ENCODE measurements at places on chromosomes 5 and 9.

DNA sequence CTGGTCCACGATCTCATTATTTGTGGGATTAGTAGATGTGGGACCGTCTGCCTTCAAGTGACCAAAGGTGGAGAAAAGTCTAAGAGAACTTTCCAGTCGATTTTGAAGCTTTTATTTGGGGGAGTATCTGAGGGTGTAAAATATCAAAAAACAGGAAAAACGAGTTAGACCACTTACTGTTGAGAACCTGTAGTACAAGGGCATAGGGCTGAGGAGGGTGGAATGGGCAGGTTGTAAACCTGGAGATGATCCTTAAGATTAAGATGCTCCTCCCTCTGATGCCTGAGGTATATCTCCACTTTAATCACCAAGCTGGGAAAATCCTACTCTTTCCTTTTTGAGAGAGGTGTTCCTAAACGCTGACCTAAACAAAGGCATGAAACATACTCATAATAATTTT is 32.0 kb upstream of the GTF2H2C start:
- DNase-seq: peak; percentile 49

DNA sequence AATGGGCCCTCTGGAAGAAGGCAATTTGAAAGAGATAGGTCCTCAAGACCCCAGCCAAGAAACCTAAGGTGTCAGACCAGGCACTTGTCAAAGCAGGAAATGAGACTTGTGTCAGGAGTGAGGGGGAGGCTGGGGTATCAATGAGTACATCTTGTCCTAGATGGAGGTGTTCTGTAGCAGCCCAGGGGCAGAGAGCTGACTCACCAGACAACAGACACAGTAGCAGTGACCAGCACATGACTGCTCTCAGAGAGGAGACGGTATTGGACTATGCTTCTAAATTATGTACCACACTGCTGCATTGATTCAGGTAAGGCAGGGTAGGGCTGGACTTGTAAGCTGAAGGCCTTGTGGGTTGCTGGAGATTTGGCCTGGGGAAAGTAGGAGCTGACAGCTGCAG is 551.2 kb upstream of the KLF4 start:
- DNase-seq: peak; percentile 8

DNA sequence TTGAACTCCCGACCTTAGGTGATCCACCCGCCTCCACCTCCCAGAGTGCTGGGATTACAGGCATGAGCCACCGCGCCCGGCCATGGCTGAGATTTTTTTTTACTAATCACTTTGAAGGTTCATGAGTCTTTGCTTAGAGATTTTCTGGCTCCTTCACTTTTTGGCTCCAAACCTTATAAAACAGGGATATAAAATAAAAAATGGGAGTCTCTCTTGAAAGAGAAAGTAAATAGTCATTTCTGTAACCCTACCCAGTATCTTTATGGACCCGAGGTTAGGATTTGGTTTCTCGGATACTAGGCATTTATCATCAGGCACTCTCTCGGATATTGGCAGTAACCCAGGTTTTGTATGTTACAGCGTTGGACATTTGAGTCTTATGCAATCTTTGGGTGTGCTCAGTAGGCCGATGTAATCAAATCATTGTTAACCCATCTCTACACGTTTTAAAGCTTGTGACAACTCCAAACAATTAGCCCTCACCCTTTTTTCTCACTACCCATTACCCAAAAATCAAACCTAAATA is 25.3 kb downstream of the STXBP1 start:
- DNase-seq: peak; percentile 84

- DNase-seq: peak; percentile 31
These were observed 57.9 kb downstream of the TGFBR1 start for GRCh38 chr9:99162759-99163364.

GRCh38 chr5:88377705-88378656 is 109.3 kb upstream of the TMEM161B start:
- DNase-seq: peak; percentile 94

DNA sequence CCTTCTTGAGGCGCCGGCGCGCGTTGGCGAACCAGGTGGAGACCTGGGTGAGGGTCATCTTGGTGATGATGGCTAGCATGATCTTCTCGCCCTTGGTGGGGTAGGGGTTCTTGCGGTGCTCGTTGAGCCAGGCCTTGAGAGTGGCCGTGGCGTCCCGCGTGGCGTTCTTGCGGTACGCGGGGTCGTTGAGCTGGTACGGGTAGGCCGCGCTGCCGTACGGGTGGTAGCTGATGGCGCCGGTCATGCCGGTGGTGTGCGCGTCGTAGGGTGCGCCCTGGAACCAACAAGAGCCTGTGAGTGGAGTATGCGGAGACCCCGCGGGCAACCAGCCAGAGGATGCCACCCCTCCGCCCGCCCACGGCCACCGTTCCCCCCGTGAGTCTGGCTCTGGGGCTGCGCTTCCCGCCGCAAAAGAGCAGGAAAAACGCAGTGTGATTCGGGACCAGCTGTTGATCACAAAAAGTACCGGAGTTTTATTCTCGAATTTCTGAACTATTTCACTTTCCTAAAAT is 1.9 kb downstream of the IRX2 start:
- no peak for DNase-seq

- DNase-seq: no peak
These were observed 130.3 kb downstream of the ENTREP1 start for GRCh38 chr9:69455311-69455710.

GRCh38 chr5:15936505-15937245 is 242.9 kb downstream of the MARCHF11 start:
- DNase-seq: no peak

DNA sequence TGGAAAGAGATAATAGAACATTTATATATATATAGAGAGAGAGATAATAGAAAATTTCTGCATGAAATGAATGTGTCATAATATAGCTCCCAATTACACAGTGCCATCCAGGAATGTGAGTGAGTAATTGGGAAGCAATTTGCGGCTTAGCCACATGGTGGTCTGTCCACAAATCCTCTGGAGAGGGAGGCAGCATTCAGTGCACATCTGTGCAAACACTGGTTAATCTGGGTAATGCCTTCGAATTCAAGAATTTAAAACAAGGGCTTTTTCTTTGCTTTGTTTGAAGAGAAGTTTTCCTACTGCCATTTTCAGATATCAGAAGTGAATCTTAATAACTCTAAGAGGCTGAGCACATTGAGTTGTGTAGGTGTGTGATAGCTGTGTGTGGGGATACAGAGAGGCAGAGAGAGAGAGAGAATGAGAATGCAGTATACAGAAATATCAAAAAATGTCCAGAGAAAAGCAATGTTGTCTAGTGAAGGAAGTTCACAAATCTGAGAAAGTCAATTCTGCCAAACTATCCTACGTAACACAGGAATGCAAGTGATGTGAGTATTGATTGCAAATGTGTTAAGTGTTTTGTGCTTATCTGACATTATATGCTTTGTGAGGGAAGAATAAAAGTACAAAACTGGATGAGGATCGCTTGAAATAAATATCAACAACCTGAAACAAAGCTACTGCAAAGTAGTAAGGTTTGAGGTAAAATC is 134.6 kb downstream of the EDIL3 start:
- DNase-seq: no peak

DNA sequence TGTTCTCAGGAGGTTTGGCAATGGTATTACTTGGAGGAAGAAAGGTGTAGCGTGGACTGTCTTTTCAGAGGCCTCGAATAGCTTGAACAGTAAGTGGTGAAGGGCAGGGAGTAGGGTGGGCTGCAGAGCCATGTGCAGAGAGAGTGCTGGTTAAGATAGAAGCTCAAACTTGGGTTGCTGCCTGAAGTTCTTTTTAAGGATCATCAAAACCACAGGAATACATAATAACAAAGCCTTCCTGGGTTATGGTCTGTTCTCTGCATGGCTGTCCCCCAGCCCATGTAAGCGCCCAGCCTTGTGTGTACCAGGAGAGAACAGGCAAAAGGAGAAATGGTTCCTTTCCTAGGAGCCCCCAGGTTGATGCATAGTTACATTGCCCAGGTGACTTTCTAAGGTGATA is 43.9 kb downstream of the RCL1 start:
- DNase-seq: no peak

DNA sequence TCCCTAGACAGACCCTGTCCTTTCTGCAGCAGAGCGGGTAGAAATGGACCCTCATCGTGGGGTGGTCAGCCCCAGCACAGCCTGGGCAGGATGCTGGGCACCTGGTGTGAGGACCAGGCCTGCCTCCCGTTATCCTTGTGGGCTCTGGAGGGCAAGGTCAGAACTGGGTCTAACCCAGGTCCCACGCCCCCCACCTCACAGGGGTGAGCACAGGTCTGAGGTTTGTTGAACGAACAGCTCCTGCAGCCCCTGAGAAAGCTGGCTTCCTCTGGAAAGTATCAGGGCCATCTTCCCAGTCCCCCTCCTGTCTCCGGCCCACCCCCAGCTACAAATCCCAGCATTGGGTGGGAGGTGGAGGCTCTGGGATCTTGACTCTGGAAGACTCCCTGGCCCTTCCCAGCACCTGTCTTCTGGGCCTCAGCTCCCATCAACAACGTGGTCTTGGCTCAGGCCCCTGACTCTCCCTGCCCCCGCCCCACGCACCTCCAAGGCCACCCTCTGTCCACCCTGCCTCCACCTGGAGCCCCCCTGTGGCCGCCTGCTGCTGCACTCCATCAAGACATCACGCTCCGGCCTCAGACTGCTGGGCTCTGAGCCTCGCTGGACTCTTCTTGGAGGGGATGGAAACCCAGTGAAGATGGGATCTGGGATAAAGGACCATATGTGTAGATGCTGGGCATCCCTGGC is 30.1 kb upstream of the CNOT6 start:
- DNase-seq: no peak

GRCh38 chr5:147575598-147575997 is 65.7 kb upstream of the DPYSL3 start:
- no peak for DNase-seq

GRCh38 chr9:127077644-127077946 is 44.8 kb downstream of the ANGPTL2 start:
- no peak for DNase-seq

DNA sequence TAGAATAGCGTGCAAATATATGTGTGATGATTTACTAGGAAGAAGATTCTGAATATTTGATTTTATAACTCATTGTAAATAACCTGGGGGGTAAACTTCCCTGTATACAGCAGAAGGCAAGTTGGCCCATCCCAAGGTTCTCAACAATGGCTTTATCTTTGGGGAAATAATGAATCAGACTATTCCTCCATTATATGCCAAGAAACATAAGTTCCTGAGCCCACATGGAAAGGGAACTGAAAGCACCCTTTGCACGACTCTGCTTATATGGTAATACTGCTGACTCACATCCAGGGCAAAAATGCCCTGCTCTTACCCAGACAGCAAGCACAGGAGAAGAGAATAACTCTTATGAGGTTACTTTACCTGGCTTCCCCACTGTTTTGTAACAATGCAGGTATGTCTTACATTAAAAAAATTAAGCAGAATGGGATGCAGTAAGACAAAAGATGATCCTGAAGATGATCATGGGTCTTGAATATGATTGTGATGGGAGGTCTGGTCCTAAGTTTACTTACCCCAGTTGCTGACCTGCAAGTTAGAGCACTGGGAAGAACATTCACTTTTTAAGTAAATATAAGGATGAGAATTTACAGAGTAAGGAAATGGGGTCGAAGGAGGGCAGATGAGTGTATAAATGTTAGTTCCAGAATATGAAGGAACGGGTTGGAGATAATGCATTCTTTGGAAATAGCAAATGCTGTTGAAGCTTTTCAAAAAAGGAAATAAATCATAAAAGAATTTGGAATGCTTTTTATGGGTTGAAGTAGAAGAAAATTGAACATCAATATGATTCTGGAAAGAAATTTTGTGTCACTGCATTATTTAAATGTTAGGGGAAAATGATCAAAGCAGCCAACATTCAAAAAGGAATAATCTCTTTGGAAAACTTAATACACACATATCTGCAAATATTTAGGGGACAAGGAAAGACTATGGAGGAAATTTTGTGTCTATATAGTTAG is 428.4 kb upstream of the MPDZ start:
- no peak for DNase-seq

GRCh38 chr9:33264003-33264472 is 470 bp downstream of the BAG1 start:
- no peak for DNase-seq

DNA sequence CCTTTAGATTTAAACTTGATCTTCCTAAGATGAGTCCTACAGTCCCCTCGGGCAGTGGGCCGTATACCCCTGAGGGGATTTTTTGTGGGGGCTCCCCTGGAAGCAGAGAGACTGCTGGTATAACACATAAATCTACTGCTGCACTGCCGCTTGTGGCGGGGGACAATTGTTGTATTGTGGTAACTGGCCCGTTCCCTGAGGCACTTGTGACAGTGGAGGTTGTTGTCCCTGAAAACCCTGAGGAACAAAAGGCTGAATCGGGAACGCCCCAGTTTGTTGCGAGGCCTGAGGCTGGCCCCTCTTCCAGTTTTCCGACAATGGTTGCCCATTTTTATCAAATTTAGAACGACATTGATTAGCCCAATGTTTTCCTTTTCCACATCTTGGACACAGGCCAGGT is 4.7 kb upstream of the TMEM141 start:
- DNase-seq: no peak

DNA sequence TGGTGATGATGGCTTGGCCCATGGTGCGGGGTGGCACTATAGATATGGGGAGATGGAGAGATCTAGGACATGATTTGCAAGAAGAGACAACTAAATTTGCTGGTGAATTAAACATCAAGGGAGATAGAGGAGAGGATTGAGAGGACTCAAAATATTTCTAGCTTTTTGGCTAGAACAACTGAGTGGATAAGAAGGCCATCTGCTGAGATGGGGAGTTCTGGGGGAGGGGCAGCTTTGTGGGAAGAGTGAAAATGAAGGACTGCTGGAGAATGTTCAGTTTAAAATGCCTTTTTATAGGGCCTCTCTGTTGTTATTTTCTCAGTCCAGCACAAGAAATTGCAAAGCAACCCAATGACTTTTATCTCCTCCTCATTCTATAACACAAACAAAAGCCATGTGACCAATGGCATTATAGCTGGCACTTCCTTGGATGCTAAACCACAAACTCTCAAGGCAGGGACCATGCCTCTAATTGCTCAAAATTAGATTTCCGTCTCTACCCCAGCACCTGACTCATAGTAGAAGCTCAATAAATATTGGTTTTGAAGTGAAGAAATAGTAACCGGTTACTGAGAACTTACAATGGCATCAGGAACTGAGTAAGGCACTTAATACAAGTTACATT is 29.8 kb downstream of the JAKMIP2 start:
- no peak for DNase-seq

DNA sequence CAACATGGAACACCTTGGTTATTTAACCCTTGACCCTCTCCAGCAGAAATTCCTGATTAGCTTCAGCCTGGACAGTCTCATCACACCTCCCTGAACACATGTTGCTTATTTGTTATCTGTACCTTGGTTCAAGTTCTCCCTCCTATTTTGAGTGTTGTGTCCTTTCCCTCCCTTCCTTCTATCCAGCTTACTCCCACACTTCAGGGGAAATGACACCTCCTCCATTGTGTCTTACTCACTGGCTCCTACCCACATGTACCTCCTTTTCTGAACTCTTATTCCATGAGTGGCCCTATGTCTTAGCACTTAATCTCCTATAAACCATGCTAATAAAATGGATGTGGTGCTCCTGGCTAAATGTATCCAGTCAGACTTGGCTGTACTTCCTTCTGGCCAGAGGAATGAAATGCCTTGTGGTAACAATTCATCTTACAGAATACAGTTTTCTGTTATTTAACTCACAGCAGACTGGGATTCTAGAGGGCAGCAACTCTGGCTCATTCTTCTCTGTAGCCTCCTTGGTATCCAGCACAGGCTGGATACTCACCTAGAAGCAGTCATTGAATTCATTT is 11.2 kb downstream of the LIX1 start:
- DNase-seq: no peak

GRCh38 chr9:136978073-136978864 is 965 bp downstream of the PTGDS start:
- DNase-seq: peak; percentile 63

- no peak for DNase-seq
These were observed 24.0 kb upstream of the WHRN start for GRCh38 chr9:114529285-114529684.
